Smooth muscle cell of the pulmonary artery (primary cell): ENCODE measurements at places on chromosomes 5 and 9. TPM values are rescaled to one million over a fixed set of nuclear protein-coding genes. Genes with fewer than 3 reads are reported as not detected.

The COL23A1 gene
- 0.10 and 0.13 TPM in 2 replicates for total RNA-seq

The MARCHF3 gene
- total RNA-seq, result 19.9 and 20.7 TPM in 2 replicates

The NMUR2 gene
- total RNA-seq, result not detected in 2 replicates

The TMC1 gene
- total RNA-seq, result 0.17 and 0.59 TPM in 2 replicates

The BHMT gene
- not detected in 2 replicates for total RNA-seq

The FKTN gene
- 23.4 and 28.3 TPM in 2 replicates for total RNA-seq

The RPS14 gene
- 1,032 and 1,726 TPM in 2 replicates for total RNA-seq

The INSL4 gene
- total RNA-seq, result not detected in 2 replicates

The ISL1 gene
- 0.03 and 0.20 TPM in 2 replicates for total RNA-seq

The CYLC2 gene
- not detected in 2 replicates for total RNA-seq

The CATSPER3 gene
- total RNA-seq, result 0.10 and 0.13 TPM in 2 replicates

The CACFD1 gene
- total RNA-seq, result 10.9 and 13.7 TPM in 2 replicates

The SLC34A1 gene
- not detected in 2 replicates for total RNA-seq

The C9orf152 gene
- total RNA-seq, result not detected in 2 replicates

The MOB3B gene
- 0.17 and 0.59 TPM in 2 replicates for total RNA-seq

The TMOD1 gene
- total RNA-seq, result 0.69 and 1.1 TPM in 2 replicates

The LURAP1L gene
- 16.7 and 25.4 TPM in 2 replicates for total RNA-seq

The SPINK6 gene
- total RNA-seq, result not detected in 2 replicates

The TPPP gene
- total RNA-seq, result 0.33 and 0.43 TPM in 2 replicates
